ENCODE measurements at places on chromosomes 11 and 22.

DNA sequence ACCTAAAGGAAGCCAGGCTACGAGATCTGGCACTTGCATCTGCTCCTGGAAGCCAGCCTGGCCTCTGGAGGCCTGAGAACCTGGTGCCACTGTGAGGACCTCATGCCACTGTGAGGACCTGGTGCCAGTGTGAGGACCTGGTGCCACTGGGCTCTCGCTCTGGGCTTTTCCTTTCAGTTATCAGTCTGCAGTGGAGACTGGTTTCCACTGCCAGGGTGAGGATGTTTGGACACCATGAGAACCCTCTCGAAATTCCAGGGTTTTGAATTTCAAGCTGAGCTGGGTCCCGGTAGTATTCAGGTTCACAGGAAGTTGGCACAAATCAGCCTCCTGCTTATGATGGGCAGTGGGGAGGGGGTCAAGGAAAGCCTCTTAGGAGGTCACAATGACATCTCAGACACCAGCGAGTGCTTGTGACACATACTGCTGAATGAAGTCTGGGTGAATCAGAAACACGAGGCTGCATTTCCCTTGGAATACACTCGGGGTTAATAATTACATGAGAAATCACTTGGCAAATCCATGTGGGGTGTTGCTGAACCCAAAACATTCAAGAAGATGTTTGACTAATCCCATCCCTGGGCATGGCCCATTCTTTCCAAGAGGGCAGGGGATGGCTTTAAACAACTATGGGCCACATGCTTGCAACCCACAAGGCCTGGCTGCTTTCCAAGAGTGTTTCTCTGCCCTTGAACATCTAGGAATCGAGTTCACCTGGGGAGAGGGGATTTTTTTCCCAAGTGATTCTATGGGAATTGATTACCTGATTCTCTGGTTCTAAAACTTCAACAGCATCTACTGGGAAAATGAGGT is 60.2 kb downstream of the LINC01488 start:
- DNase-seq = peak; percentile 18

DNA sequence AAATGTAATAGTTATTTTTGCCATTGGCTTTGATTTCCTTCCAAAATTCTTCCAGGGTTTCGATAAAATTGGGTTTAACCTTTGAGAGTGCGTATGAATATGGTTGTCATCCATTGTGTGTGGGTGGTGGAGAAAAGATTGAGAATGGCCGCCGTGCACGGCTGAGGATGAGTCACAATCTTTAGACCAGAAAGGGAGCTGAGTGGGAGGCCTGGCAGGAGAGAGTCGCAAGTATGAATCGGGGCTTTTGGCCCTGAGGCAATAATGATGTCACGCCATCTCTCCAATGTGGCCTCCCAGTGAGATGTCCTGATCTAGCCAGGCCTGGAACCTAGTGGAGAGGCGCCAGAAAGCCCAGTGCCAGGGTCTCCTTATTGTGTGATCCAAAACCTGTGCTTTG is 33.1 kb upstream of the SMPD1 start:
- DNase-seq = peak; percentile 71

DNA sequence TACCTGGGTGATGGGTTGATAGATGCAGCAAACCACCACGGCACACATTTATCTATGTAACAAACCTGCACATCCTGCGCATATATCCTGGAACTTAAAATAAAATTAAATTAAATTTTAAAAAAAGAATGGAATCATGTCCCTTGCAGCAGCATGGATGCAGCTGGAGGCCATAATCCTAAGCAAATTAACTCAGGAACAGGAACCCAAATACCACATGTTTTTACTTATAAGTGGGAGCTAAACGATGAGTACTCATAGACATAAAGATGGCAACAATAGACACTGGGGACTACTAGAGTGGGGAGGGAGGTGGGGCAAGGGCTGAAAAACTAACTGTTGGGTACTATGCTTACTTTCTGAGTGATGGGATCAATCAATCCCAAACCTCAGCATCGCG is 40.9 kb downstream of the CWC15 start:
- DNase-seq = no peak

DNA sequence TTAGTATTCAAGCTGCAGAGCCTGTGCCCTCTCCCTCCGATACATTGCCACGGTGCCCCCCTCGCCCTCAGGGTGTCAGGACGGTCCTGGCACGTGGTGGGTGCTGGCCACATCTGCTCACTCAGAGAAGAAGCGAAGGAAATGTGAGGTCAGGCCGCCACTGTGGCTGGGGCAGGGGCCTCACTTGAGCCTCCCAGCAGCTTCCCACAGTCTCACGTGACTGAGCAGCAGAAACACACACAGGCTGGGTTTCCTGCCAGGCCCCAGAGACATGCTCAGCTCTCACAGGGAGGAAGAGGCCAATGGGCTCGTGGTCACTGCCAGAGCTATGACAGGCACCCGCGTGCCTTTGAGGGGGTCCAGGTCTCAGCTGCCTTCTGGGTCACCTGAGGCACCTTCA is 37.9 kb upstream of the PRR5 start:
- no peak for DNase-seq

DNA sequence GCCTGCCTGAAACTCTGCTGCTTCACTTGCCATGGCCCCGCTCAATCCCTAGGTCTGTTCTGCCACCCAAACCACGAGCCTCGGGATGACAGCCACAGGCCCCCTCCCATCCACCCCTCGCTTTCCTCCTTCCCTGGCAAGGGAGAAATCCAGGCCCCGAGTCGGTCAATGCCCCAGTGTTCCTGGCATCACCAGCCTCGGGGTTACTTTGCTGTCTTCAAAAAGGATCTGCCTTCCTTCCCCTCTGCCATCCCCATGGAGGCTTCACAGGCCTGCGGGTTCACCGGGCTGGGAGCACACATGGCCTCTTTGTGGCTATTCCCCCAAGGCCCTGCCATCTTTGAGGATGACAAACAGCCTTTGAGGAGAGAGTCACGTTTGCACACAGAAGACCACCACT is 38.8 kb upstream of the ALX4 start:
- no peak for DNase-seq

DNA sequence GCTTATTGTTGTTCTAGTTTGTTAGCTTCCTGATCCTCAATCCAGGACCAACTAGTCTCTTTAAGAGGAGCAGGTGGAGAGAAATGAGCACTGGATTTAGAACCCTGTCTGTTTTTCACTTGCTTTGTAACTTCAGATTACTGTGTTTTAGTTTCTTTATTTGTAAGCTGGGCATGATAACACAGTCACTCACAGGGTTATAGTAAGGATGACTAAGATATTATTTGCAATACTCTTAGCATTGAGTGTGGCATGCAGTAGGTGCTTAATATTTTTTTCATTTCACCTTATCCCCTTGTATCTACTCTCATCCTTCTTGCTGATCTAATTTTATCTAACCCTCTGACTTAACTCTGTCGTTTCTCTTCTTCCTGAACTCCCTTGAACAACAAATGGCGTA is 33.8 kb downstream of the DNHD1 start:
- DNase-seq = no peak

- no peak for DNase-seq
Measured at GRCh38 chr11:125968354-125968753, 22.5 kb downstream of the VSIG10L2 start.

DNA sequence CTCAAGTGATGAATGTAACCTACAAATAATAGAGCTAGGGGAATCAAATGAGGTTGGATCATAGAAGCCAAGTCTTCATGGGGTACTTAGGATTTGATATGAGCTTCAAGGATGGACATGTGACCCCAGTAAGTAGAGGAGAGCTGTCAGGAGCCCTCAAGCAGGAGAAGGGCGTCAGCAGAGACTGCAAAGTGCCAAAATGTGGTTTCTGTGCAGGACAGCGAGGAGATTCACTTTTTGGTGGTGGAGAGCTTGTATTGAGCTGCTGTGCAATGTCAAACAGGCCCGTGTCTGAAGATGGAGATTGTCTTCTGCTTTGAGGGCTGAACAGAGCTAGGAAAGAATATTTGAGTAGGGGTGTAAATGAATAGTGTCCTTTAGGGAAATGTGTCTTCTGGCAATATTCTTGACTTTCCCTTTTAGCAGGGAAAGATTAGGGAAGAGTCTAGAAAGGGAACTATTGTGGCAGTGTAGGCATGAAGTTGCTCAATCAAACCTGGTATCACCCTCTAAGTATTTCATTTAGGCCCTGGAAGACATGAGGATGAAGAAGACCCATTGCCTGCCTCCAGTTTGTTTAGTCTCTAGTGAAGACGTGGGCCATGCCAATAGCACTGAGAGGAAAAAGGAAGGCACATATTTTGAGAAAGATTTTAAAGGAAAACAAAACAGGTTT is 31.2 kb upstream of the SORL1-AS1 start:
- DNase-seq = no peak

DNA sequence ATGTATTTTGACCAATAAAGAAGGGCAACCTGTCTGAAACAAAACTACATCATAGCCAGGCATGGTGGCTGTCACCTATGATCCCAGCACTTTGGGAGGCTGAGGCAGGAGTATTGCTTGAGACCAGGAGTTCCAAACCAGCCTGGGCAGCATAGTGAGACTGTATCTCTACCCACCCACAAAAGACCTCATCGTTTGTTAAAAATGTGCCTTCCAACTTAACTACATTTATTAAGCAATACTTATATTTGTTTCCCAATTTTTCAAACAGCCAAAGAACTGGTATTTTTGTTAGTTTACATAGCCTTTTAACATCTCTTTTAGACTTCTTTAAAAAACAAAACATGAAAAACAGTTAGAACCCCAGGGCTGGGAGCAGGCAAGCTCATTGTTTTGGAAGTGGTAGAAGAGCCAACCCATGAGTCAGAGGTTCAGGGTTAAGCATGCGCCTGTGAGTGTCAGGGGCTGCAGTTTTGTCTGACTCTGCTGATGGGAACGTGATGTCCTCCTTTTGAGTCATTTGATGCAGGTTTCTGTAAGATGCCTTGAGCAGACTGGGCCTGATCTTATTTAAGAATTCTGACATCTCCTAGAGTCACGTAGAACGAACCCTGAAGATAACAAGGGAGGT is 53.9 kb upstream of the CRTAM start:
- DNase-seq = no peak

- DNase-seq = no peak
Measured at GRCh38 chr11:12221051-12221535, 110.7 kb downstream of the MICAL2 start.

GRCh38 chr11:130448416-130449309 is at the start of gene ADAMTS15:
TSS of gene ADAMTS15 (plus strand) at chr11:130448645. CDS start at chr11:130448974, 329 bp downstream.
- DNase-seq = peak; percentile 83

DNA sequence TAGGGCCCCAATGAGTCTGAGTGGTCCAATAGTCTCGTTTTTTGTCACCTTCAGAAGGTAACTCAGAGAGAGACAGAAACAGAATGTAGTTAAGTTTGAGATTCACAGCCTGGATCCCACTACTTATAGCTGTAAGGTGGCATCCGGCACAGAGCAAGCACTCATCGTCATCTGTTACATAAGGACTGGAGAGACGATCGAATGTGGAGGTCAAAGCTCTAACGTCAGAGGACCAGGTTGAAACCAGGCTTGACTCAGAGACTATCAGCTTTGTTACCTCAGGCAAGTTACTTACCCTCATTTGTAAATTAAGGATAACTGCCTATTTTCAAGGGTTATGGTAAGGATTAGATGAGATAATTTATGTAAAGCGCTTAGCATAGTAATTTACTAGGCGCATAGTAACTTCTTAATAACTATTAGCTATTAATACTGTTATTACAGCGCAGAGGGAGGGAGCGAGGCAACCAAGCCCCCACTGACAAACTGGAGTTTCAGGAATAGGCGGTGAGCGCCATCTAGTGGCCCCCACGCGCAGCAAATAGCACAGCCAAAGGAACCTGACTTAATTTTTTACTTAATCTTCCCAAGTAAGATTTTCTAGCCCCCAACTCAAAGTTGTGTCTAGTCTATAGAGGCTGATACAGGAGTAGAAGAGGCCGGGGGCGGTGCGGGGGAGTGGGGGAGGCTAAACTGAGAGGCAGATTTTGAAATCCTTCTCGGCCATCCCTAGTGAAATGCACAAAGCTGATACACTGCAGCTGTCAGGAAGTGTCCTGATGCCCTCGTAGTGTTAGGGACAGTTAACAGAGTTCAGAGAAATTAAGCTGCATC is 29.0 kb upstream of the API5 start:
- DNase-seq = no peak

DNA sequence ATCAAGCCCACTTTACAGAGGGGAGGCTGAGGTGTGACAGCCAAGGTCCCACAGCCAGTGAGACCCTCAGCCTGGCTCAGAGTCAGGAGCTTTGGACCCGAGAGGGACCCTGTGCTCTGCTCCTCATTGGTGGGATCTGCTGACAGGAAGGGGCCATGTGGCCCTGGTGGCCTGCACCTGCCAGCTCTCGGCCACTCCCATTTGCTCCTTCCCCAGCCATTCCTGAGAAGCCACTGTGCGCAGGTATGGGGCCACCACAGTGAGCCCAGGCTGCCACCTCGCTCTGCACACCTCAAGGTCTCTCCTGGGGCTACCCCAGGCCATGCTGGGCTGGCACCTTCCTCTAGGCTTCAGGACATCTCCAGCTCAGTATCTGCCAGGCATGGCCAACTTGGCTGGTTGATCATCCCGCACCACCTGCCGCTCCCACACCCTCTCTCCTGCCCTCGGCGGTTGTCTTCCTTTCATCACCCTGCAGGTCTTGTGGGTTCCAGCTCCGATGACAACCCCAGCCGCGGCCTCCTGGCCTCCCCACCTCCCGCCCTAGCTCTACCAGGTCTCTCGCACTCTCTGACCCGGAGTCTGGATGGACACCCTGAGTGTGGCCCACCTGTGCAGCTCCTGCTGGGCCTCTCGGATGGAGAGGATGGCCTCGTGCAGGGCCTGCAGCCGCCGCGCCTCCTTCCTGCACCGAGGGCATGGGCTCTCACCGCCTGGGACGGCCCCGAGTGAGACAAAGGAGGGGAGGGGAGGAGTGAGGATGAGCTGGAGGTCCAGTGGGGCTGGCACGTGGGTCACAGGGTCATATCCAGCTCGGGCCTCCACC is 32.2 kb upstream of the CARS1 start:
- DNase-seq = peak; percentile 59

- no peak for DNase-seq
Measured at GRCh38 chr11:86722006-86722405, 49.6 kb upstream of the ME3 start.

- DNase-seq = peak; percentile 94
Measured at GRCh38 chr11:118929501-118930093, 3.9 kb upstream of the BCL9L start.

DNA sequence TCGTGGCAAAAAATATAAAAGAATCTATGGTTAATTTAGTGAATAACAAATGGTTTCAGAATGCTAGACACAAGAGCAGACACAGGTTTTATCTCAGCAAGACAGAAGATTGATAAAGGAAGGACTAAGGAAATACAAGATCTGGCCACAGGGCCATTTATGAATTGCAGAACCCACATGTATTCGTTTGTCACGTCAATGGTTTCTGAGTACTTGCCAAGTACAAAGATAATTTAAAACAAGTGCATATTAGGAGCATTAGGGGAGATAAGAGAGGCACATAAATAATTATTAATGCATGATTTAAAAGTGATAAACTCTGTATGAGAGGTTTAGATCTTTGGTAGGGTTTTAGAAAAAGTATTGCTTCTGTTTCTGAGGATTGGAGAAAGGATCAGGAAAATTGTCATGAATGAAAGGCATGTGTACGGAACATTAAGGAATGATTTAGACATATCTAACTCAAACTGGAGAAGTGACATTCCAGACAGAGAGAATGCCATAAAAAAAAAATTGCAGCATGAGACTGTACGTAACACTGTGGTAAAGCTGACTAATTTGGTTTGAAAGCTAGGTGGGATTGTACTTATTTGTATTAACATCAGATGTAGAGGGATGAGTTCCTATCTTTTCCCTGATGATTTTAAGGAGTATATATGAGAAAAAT is 727.1 kb downstream of the NELL1 start:
- no peak for DNase-seq
